ENCODE measurements at places on chromosomes 2 and 18.

DNA sequence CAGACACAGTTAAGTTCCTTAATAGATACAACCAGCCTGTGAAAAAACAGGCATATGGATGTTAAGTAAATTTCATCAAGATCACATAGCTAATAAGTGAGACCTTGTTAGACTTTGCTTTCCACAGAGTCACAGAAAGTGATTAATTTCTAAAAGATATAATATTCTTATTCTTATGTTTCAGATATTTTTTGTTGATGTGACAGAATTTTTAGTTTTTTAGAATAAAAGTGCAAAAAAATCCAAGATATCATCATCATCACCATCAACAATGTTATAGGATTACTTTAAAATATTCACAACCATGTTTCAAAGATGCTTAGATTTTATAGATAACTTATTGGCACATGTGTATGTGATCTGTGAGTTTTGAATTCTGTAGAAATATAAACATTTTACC lies 132.3 kb upstream of the ITGA4 start:
- no peak for DNase-seq

- DNase-seq: no peak
Observed at GRCh38 chr2:118693287-118693822, 154.1 kb downstream of the EN1 start.

- no peak for DNase-seq
Observed at GRCh38 chr18:58391932-58392323, 237.0 kb downstream of the ALPK2 start.

GRCh38 chr18:28766721-28767120 lies 589.8 kb upstream of the CDH2 start:
- DNase-seq: no peak

DNA sequence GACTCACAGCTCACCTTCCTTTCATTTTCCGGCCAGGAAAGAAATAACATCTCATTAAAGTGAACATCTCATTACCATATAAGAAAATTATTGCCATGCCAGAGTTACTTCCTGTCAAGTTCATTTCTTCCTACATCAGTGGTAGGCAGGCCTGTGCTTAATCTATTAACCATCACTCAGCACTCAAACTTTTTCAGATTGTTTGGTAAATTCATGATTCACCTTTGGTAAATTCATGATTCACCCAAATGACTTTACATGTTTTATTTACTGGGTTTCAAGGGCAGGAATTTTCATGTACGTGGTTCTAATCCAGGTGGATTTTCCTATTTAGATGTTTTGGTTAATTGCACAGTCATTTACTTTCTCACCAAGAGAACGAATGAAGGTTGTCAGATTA lies 116.5 kb downstream of the CSRNP3 start:
- DNase-seq: no peak

DNA sequence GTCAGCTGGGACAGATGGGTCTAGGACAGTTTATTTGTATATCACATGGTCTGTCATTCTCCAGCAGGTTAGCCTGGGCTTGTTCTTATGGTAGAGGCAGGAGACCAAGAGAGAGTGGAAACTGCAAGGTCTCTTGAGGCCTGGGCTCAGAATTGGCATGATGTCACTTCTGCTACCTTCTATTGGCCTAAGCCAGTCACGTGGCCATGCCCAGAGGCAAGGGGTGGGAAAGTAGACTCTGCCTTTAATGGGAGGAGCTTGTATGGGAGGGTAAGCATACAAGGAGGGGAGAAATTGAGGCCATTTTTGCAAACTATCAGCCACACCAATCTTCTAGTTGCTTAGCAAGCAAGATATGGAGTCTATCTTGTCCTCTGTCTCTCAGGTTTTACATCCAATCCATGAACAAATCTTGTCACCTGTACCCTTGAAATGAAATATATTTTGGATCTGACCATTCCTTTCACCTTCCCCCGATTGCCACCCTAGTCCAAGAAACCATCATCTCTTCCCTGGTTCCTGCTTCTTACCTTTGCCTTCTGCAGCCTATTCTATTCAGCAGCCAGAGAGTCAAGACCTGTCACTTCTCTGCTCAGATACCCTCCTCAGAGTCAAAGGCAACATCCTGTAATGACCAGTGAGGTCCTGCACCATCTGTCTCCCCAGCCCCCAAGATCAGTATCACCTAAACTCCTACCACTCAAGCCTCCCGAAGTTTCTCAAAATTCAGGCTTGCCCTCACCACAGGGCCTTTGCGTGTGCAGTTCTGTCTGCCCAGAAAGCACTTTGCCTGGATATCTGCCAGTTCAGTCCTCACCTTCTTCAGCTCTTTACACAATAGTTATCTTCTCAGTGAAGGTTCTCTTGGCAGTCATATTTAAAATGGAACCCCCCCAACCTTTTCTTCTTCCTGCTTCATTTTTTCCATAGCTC lies 240.0 kb downstream of the LOXHD1 start:
- no peak for DNase-seq

- DNase-seq: no peak
Observed at GRCh38 chr18:41618147-41618546, 336.9 kb upstream of the PIK3C3 start.

GRCh38 chr2:39718483-39718882 lies 52.8 kb downstream of the TMEM178A start:
- no peak for DNase-seq

- peak; percentile 45 for DNase-seq
Observed at GRCh38 chr2:224650815-224651439, 65.2 kb downstream of the CCDC195 start.

GRCh38 chr2:174561283-174561971 lies 36.2 kb downstream of the WIPF1 start:
- DNase-seq: no peak

DNA sequence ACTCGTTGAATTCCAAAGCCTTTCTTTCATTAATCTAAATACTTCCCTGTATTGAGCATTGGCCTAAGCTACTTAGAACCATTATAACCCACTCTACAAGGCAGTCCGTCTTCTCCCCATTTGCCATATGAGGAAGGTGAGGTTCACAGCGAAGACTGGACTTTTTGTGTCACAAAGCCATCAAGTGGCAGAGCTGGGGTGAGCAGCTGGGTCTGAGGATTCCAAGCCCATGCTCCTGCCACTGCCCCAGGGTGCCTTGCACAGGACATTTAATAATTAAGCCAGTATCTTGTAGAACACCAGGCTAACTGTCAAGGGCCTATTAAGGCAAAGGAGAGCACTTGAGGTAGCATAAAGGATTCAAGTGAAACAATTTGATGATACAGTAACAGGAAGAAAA lies 68.8 kb upstream of the ZNF397 start:
- DNase-seq: no peak

- no peak for DNase-seq
Observed at GRCh38 chr2:26668041-26668440, 24.5 kb upstream of the KCNK3 start.

- no peak for DNase-seq
Observed at GRCh38 chr2:127048969-127049897, 57.7 kb downstream of the BIN1 start.

GRCh38 chr2:86275384-86275799 lies 62.0 kb downstream of the REEP1 start:
- DNase-seq: no peak

GRCh38 chr2:105494683-105495425 lies 96.0 kb upstream of the FHL2 start:
- no peak for DNase-seq

- DNase-seq: no peak
Observed at GRCh38 chr2:200314976-200315567, 8.6 kb downstream of the SPATS2L start.

- no peak for DNase-seq
Observed at GRCh38 chr2:209753020-209753419, 18.6 kb upstream of the UNC80 start.

DNA sequence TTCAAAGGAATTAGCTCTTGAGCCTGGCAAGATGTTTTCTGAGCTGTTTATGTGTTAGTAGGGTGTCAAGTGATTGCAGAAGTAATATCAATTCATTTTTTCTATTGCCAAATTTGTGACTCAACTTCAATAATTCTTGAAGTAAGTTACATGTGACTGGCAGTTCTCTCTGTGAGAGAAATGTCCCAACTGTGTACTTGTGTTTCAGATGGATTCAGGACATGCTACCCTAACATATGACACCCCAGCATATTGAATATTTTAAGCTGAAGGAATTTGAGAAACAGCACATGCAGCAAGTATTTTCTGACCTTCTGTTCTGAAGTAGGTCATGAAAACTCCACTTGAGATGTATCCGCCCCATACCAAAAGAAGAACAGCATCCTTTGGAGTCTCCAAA lies 263.6 kb downstream of the XIRP2 start:
- no peak for DNase-seq

- no peak for DNase-seq
Observed at GRCh38 chr2:200225951-200226350, 80.5 kb upstream of the SPATS2L start.

DNA sequence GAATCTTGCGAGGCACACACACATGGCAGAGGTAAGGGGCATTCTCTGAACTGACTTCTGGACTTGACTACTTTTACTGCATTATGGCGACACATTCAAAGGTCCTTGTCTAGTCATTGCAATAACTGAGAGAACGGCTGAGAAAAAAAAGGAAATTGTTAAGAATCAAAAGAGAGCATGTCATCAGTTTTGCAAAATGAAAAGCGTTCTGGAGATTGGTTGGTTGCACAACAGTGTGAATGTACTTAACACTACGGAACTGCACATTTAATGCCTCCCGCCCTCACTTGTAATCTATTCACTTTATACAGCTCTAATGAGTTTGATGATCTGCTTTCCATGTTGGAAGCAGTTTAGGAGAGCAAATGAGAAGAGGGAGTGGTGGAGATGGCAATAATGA lies 68.5 kb upstream of the NFU1 start:
- no peak for DNase-seq

- DNase-seq: no peak
Observed at GRCh38 chr2:238083919-238084318, 16.2 kb upstream of the ESPNL start.

DNA sequence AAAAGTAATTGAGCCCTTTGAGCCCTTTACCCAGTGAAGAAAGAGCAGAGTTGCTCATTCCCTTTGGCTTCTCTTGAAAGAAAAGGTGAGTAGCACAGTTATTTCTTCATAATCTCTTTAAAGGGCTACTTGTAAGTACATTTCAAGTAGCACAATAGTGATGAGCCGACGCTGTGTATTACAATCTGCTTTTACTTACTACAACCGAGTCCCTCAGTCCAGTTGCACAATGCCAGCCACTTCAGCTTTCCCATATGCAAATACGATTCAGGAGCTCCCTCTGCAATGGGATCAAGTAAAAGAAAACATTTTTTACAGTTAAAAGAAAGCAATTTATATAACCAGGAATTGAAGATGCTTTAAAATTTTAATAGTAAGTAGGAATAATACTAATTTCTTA lies 868.5 kb downstream of the RNF144A start:
- no peak for DNase-seq

DNA sequence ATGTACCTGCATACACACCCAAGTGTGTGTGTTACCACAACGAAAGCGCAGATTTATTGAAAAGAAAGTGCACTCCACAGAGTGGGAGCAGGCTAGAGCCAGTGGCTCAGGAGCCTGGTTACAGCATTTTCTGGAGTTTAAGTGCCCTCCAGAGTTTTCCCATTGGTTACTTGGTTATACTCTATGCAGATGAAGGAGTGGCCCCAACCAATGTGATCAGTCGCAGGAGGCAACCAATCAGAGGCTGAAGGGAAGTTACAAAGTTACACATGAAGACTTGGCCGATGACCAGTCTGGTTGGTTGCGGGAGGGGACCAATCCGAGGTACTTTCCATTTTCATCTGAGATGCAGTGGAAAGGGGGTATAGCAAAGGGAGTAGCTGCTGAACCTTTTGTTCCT lies 13.5 kb upstream of the PRLH start:
- DNase-seq: no peak

DNA sequence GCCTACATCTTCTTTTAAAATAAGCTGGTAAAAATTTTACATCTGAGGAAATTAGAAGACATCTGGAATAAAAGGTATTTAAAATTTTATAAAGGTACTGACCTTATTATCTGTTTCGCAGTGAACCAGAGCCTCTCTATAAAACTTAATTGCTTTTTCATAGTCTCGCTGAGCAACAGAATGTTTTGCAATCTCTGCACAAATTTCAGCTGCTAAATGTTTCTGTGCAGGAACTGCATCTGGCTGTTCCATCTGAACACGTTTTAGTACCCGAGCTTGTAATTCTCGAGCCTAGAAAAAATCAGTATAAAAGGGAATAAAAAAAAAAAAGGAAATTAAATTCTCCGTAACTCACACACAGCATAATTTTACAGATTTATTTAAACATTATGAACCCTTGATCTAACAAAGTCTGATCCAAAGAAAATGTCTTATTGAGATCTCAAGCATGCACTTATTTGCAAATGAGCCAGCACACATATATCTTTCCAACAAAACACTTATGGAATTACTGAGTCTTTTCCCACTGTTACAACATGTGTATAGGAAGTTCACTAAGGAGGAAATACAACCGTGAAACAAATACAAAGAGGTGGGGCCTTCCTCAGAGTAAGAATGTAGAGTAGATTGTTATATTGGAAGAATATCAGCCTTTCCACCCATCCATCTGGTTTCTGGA lies 51.8 kb downstream of the TTC21B start:
- DNase-seq: no peak

DNA sequence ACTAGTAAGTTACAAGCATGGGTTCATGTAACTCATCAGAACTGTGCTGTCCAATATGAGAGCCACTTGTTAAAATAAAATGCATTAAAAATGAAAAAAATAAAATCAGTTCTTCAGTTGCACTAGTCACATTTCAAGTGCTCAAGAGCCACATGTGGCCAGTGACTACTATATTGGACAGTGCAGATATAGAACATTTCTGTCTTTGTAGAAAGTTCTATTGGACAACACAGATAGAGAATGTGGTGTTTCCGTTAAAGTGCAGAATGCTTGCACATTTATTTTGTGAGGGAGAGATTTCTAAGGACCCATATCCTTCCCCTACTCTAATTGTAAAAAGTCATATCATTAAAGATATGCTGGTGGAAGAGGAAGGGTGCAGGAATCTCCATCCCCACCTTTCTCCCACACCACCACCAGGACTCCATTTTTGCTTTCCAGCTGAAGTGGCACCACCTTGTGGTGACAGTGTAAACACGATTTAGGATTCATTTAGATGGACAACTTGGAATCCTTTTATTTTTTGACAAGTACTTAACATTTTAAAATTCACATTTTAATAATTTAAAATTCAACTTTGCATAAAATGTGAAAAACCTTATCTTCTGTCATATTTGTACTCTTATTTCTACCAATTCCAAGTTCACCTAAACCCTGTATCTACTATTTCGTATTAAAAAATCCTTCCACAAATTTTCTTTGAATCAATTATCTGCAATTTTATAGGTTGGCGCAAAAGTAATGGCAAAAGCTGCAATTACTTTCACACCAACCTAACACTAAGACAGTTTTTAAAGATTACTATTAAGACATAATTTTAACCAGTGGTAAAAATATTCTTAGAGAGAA lies 9.4 kb upstream of the CD302 start:
- DNase-seq: no peak

- DNase-seq: no peak
Observed at GRCh38 chr2:238942726-238943300, 94.9 kb downstream of the TWIST2 start.

DNA sequence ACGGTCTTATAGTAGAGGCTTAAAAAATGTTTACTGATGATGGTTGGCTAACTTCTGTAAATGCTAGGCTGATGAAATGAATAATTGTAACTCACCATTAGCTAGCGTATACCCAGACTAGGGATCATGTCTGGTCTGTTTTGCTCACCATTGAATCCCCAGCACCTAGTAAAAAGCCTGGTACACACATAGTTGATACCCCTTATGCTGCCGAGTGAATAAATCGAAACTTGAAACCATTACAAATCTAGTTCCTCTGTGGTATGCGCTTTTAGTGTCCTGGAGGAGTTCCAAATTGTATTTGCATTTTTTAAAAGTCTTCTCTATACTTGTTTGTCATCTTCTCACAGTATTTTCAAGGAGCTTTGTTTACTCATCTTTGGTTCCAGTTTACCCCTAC lies 1.3 kb downstream of the TAF1B start:
- no peak for DNase-seq

All from CD4-positive, alpha-beta T cell treated with Interleukin-6 at 100 ng/mL for 8 hours (primary cell).